ENCODE measurements at places on chromosomes 12 and 14.

DNA sequence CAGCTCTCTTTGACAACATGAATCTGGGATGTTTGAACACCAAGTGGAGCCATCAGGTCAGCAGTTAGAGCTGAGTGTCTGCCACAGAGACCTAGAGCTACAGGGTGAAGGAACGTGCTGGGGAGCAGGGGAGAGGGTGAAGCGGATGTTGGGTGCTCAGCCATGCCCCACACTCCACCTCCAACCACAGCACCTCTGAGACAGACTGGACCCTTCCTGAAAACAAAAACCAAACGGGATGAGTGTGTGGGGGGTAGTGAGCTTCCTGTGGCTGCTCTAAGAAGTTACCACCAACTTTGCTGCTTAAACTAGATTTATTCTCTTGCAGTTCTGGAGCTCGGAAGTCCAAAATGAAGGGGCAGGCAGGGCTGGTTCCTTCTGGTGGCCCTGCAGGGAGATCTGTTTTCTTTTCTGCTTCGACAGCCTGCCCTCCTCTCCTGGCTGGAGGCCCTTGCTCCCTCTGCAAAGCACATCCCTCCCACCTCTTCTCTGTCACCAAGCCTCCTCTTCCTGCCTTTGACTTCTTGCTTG is 5.6 kb upstream of the GOLGA3 start:
- no peak for DNase-seq

- no peak for DNase-seq
Measured at GRCh38 chr14:33933386-33933933, 17.4 kb downstream of the EGLN3 start.

DNA sequence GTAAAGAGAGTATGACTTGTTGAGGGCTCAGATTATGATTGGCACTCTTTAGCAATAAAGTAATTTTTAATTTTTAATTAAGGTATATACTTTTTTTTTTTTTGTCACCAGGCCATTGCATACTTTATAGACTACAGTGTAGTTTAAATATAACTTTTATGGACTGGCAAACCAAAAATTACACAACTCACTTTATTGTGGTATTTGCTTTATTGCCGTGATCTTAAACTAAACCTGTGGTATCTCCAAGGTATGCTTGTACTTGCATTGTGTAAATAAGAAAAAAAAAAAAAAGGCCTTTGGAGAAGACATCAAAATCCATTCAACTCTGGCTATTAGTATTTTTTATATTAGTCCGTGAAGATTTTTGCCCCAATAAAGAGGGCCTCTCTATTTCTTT is 646.7 kb upstream of the FOXG1 start:
- DNase-seq: no peak

GRCh38 chr12:12519354-12519998 is 43.2 kb downstream of the DUSP16 start:
- no peak for DNase-seq

DNA sequence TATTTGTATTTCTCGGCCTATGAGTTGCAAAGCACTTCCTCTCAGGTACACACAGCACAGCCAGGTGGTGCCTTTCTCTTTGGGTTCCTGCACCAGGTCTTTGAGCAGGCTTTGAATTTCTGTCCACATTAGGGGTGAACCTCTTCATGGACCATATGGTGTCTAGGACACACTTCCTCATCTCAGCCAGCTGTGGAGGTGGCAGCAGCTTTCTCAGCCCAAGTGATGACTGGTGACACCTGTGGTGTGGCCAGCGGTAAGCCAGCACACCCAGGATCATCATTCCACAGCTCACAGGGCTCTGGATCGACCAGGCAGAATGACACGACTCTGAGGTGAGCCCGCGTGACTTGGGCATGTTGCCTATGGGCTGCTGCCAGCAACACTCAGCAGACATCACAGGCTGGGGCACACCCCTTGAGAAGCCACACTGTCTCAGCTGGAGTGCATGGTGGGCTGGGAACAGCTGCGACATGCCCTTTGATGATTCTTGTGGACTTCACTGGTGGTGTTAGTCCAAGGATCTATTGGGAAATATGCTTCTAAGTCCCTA is 36.8 kb downstream of the SLC5A8 start:
- DNase-seq: no peak
